NCI-H2081 (cell line): ENCODE measurements at places on chromosomes 3 and 15.

DNA sequence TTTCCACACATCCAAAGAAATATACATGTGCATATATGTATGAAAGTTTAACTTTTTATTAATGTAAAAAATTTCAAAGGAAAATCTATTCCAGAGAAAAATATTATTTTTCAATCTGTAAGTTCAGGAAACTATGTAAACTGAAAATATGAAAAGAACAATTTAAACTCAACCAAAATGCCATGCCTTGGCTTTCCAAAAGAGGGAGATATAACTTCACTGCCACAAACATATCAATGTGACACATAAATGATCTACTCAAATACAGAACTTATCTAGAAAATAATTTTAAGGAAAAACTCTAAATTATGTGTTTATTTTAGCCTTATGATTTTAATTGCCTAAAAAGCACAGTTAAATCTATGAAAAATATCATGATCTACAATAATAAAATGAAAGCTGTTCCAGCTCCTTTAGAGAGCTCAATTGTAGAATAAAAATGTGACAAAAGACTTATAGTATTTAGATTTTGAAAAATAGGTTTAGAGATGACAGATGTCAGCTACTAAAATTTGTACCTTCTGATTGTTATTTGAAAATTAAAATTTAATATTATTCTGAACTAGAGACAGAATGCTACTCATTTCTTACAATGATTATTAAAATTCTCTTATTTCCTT, 94.8 kb downstream of the GBE1 start:
- no peak for DNase-seq

DNA sequence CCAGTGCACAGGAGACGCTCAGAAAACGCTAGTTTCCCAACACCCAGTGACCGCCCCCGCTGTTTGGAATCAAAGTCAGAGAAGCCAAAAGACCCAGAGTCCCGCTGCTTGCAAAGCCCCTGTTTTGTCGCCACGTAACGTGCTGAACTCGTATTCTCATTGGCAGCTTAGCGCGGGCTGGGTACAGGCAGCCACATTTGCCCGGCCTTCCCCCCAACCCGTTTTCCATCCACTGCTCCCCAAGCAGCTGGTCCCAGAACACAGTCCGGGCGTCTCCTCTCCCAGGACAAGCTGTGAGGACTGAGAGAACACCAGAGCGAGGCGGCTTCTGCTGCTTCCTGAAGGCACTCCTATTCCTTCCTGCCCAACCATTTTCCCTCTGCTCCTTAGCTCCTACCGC, 54.8 kb downstream of the RASGRF1 start:
- DNase-seq = no peak

- no peak for DNase-seq
Observed at GRCh38 chr3:192986379-192986778, 68.7 kb upstream of the MB21D2 start.

DNA sequence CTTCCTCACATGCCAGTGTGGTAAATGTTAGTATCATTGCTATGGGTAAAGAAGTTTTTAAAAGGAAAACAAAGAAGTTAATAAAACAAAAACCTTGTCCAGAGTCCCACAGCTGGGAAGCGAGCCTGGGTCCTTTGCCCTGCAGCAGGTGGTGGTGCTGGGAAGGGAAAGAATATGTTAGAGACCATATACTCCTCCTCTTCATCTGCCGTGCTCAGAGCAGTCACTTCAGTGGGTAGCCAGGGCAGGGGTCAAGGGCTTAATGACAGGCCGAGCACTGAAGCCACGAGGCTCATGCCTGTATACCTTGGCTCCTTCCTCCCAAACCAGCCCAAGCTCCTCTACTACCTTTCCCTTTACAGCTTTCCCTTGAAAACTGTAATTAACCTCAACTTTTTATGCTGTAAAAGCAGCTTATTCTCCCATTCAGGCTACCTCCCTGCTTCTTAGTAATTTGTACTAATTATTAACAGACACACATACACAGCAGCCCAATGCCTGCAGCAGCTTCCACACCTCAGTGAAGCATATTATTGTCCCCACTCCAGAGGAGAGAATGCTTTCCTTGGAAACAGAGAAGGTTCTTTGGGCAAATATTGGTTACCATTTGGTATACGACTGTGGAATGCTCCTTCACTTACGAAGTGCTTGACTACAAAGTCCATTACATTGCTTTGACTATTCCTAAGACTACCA, 362.1 kb downstream of the EPHB1 start:
- DNase-seq = no peak

GRCh38 chr3:113556946-113557335, 24.6 kb downstream of the SIDT1 start:
- DNase-seq = no peak

DNA sequence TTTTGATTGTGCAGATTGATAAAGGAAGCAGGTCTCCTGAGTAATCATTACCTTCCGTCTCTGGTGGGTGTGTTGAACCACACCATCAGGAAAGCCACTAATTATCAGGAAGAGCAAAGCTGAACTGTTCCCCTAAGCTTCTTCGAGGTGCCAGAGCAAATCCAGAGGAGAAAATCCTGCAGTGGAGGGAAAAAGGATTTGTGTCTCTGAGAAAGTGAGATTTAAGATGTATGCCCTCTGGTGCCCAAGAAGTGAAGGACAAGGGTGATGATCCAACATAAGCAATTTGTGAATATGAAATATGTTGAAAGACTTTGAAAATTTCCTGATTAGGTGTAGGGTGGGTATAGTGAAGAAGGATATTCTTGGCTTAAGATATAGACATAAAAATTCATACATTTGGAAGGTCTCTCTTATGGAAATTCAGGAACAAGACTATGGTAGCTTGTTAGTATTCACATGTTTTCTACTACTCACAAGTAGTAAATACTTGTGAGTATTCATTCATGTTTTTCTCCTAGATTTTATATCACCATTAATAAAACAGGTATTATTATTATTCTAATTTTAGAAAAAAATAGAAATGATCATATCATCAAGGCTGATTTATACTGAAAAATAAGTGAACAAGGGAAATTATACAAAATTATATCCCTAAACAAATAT, 34.8 kb downstream of the COMMD2 start:
- peak; percentile 70 for DNase-seq

DNA sequence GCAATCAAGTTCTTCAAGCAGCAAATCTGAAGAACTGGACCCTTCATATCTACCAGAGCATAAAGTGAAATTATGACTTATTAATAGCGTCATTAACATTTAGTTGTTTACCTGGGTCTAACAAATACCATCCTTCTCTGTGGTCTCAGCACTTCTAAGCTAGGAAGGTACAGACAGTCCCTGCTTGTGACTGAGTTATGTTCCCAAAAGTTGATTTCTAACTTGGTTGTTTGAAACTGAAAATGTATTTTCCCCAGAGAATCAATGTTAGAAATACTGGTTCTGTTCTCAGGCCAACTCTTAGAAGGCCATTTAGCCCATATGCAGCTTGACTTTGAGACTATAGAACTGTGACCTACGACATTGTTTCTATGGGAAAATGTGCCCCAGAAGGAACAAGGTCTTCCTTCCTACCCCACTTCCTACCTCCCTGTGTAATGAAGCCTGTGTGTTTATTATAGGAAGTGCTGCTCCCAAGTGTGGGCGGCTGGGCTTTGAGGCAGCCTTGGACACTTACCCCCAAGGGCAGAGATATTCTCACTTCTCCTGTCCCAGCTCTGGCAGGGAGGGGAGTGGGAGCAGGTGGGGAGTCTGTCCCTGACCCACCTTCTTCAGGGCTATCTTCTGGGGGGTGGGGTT, 12.2 kb upstream of the MAPK6 start:
- DNase-seq = no peak

DNA sequence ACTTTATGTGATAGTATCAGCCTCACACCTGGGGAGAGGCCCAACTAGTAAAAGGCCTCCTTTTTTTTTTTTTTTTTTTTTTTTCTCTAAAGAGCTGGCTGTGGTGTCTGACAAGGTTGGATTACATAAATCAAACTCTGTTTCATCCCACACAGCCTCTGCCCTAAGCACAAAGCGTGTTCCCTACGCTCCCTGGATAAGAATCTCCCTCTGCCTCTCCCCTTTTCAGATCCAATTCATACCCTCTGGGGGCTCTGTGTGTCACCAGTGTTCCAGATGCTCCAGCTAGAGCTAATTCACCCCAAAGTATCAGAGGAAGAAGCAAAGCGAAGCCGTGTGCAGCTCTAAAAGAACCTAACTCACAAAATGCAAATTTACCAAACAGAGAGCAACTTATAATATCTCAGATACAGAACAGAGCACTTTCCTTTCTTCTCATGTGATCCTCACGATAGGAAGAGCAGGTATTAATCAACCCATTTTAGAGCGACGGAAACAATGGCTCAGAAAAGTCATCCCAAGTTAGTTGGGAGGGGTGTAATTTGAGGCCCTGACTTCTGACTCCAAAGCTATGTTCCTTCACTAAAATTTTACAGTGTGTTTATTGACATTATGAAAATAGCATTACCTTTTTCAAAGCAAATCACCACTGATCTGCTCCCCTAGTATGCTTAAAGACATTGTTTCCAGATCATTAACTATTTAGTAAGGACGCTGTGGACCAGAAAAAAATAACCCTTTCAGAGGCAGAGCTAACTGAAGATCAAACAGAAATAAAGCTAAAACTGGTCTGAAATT, 12.4 kb downstream of the BMF start:
- DNase-seq = peak; percentile 27

GRCh38 chr3:57963811-57964346, 44.3 kb upstream of the FLNB start:
- no peak for DNase-seq

- peak; percentile 72 for DNase-seq
Observed at GRCh38 chr3:193347521-193348501, 30.7 kb downstream of the ATP13A5 start.

DNA sequence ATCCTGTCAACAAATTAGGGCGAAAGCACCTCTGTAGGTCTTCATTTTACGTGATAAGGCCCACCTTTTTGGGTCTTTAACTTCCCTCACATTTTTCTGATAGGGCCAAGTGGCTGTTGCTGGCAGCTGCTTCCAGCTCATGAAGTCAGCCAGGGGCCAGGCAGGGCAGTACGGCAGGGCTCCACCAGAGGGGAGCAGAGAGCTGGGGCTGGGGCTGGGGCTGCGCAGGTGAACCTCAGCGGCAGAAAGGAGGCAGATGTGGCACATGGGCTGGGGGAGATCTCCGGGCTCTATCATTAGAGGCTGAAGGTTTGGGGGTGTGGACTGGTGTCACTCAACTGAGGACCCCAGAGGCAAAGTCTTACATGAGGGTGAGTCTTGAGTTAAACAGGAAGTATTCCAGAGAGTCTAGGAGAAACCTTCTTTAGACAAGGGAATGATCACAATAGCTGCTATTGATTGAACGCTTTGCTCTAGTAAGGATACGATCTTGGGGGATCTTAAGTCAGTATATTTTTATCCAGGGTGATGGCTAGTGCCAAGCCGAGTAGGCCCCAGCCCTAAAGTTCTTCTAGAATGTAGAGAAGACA, 62.8 kb upstream of the MEX3B start:
- DNase-seq = no peak

DNA sequence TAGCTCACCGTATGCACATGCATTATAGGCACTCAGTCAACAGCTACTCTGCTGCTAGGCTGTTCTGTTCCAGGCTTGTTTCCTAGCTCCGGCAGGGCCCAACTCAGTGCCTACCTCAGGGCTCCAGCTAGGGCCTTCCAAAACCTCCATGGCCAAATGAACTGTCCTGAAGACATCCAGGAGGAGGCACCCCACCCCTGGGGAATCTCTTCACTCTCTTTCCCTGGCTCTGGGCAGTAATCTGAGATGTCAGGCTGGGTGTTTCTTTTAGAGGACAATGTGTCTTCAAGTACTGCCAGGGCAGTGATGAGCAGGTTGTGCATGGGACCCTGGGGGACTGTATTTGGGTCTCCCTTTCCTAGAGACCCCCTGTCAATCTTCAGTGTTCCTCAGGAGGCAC, 38.3 kb upstream of the TPM1 start:
- no peak for DNase-seq

DNA sequence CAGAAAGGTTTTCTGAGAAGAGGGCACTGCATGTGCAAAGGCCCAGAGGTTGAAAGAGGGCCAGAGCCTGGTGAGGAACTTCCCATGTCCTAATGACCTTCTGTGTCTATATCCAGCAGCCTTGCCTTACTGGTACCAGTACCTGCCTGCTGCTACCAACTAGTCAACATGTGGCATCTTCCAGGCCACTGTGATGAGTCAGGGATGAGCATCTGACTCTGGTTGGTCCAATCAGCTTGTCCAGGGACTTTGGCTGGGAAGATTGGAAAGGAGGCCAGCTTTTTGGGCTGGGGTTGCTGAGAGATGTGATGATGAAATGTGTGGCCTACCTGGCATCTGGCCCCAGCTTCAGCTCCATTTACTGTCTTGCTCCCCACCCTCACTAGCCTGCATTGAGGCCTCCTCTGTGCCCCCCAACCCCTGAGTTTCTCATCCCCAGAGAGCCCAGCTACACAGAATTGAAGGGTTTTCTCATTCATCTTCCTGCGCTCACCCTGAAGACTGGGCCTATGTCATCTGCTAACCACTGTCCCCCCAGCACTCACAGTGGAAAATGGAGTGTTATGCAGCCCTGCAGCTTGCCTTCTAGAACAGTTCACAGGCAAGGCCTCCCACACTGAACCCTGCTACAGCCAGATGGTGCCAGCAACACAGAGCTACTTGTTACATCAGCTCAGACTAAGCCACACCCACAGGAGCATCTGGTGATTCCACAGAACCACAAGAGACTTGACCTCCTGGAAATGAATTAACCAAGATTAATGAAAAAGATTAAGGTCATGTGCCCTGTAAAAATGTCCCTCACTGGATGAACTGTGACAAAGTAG, 1.3 kb upstream of the TWF2 start:
- DNase-seq = peak; percentile 38

DNA sequence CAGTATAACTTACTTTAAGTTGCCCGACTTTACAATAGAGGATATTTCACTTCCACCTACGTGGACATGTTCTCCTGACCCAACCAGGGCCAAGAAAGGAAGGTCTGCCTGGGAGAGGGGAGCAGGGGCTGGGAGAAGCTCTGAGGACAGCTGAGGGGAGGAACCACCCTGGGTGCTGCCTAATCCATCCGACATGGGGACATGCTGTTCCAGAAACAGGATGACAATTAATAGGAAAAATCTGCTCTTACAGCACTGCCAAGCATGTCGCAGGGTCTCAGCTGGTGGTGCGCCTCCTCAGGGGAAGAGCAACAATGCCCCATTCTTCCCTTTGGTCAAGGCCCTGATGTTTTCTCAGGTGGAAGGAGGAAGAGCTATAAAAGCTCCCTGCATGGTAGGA, 132.3 kb downstream of the NTRK3 start:
- DNase-seq = no peak

DNA sequence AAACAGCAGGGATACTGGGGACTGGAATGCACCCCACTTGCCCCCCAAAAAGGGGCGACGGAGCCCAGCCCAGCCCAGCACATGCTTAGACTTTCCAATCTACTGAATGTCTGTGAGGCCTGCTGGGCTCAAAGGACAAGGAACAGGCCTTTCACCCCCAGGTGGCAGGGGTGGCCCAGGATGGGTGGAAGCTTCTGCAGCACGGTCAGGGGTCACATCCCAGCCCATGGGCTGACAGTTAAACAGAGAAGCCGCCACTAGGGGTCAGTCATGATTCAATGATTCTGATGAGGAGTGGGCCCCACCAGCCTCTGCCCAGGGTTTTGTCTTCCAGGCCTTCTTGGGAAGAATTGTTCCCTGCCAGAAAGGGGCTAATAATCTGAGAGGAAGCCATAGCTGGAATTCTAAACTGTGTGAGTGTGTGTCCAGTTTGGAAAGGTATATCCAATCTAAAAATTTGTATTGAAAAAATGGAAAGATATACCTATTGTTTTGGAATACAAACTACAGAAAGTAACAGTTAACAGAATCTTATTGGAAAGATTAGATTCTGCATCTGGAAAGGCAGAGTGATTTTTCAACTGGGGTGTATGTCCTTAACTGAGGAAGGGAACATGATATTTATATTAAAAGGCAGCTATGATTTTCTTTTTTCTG, 2.2 kb downstream of the CHRNB4 start:
- peak; percentile 59 for DNase-seq
